Stimulated activated CD8-positive, alpha-beta memory T cell treated with anti-CD3 and anti-CD28 coated beads, Interleukin-4, amount 100 ng/mL, for 4 hours (primary cell): ENCODE measurements at places on chromosomes 3 and 15.

GRCh38 chr3:120604784-120605183, 8.6 kb downstream of the NDUFB4 start:
- DNase-seq = no peak

DNA sequence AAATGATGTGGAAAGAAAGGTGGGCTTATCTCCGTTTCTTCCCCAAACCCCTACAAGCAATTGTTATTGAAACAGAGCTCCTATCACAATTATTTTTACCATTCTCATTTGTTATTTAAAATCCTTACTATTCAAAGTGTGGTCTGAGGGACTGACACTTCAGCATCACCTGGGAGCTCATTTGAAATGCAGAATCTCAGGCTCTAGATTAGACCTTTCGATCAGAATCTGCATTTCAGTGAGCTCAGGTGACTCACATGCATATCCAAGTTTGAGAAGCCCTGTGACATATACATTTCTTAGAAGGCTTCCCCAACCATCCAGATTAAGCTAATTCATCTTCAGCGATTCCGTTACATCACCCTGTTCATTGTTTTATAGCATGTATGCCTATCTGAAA, 145.0 kb downstream of the KCNH8 start:
- DNase-seq = no peak

- no peak for DNase-seq
Measured at GRCh38 chr3:155744626-155745324, at the start of gene PLCH1. TSS of gene PLCH1 (minus strand) at chr3:155745071. CDS start at chr3:155704224, 40,847 bp downstream.

DNA sequence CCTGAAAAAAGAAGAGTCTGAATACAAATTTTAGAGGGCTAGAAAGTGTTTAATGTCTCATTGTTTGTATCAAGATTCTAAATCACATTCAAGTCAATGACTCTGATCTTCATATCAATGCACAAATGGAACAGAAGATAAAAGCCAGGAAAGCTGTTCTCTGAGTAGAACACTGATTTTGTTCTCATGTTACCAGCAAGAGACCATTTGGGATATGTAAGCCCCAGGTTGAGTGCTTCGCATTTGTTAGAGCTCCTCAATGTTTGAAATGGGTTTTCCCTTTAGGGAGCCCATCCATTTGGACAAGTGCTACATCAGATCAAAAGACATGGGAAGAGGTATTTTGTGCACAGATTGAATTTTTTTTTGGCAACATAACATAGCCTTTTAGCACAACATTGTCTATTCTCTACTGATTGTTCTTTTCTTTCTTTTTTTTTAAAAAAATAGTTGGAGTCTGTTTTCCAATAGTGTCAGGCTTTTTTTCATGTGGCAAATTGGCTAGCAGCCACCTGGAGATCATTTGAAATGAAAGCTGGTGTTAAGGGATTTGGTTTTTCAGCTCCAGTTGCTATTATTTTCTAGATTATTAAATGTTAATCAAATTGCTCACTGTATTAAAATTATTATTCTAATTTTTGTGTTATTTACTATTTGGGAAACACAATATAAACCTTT, 74.5 kb upstream of the ZPLD1 start:
- DNase-seq = no peak

GRCh38 chr15:89599021-89599420, 23.8 kb downstream of the TICRR start:
- DNase-seq = no peak

- DNase-seq = no peak
Measured at GRCh38 chr15:69317392-69317841, 18.7 kb downstream of the PAQR5 start.

GRCh38 chr15:93252780-93253179, 163.8 kb upstream of the RGMA start:
- no peak for DNase-seq

- DNase-seq = no peak
Measured at GRCh38 chr3:154334973-154335420, 10.7 kb upstream of the DHX36 start.

DNA sequence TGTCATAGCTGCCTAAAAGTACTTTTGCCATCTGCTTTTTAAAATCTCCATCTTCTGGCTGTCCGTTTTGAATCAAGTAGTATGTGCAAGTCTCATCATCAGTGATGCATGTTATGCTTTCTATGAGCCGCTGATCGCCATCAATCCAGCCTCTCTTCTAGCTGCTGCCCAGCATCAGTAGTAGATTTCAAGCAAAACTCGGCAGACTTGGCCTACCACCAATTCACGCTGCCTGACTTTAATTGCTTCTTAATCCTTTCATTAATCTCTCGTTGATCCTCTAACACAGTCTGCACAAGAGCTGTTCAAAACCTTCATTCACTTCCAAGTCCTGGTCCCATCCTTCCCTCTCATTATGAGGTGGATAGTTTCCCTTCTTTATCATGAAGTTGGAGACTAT, 104.9 kb downstream of the NSUN3 start:
- DNase-seq = no peak

DNA sequence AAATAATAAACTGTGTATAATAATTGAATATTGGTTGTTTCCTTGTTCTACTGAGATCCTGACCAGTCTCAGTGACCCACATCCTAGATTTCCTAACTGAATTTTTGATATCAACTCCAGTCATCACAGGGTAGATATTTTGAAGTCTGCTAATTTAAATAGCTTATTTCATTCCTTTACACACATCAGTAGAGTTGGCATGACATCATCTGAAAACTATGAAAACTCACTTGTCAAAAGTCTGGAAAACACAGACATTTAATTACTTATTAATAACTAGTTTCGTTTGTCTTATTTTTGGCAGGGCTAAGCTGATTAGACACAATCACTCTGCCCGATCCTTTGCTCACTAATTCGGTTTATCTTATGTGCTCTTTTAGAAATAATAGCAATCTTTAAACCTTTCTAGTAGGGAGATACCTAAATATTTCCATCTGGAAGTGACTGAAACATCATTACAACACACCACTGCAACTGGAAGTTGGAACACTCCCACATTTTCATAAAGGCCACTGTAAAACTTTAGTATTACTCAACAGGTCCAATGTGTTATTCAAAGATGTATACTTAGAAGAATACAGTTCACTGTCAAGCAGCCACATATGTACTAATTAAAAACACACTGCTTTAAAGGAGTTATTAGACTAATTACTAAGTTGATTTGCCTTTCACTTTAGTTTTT, 198.4 kb upstream of the ZNF717 start:
- no peak for DNase-seq

GRCh38 chr15:100721758-100722550, 119.6 kb downstream of the ASB7 start:
- no peak for DNase-seq

- DNase-seq = no peak
Measured at GRCh38 chr3:73350996-73351395, 273.7 kb downstream of the PDZRN3 start.

- DNase-seq = no peak
Measured at GRCh38 chr3:124419303-124419702, 310.9 kb upstream of the UMPS start.
